ENCODE measurements at places on chromosomes 7 and 10.

GRCh38 chr10:68342909-68343516, 10.3 kb upstream of the PBLD start:
- DNase-seq: no peak

- no peak for DNase-seq
Measured at GRCh38 chr10:86341361-86341811, 25.2 kb downstream of the GRID1 start.

DNA sequence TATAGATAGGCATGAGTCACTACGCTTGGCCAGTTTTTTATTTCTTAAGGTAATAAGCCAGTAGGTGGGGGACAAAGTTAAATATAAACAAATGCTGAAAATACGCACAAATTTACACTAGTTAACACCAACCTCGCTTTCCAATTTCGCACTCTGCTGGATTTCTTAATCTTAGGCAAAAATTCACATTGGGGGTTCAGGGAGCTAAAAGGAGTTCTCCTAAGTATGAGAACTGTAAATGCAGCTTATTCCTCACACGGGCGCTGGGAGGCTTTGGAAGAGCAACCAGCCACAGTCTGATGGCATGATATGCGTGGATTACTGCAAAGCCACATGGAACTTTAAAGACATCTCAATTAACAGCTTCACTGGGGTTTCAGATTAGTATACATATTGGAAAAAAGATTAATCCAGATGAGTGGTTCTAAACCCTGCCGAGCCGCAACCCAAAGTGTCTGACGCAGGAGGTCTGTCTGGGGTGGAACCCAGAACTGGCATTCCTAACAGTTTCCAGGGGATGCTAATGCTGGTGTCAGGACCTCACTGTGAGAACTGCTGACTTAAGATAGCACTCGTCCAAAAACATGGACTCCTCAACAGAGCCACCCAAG, 16.2 kb downstream of the TNS3 start:
- DNase-seq: no peak

DNA sequence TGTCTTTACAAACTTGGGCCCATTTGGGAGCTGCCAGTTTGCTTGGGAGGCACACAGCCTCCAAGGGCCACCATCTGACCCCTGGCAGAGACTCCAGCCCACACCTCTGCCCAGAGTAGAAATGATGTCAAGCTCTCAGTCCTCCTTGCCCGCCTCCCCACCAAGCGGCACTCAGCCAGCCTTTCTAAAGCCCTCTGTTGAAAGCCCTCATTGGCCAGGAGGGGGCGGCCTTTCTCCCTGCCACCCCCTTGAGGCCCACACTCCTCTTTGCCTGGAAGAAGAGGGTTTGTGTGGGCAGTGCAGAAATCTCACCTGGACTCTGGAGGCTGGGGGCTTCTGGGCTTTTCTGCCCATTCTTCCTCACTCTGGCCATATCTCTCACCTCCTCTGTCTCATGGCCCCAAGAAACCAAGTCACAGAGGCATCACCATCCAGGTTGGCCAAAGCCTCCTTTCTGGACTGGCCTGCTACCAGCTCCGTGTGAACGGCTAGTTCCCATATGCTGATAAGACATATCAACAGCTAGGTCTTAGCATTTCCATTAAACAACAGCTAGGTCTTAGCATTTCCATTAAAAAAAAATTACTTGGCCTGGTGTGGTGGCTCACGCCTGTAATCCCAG, 36.1 kb downstream of the UBTD1 start:
- DNase-seq: peak; percentile 50

DNA sequence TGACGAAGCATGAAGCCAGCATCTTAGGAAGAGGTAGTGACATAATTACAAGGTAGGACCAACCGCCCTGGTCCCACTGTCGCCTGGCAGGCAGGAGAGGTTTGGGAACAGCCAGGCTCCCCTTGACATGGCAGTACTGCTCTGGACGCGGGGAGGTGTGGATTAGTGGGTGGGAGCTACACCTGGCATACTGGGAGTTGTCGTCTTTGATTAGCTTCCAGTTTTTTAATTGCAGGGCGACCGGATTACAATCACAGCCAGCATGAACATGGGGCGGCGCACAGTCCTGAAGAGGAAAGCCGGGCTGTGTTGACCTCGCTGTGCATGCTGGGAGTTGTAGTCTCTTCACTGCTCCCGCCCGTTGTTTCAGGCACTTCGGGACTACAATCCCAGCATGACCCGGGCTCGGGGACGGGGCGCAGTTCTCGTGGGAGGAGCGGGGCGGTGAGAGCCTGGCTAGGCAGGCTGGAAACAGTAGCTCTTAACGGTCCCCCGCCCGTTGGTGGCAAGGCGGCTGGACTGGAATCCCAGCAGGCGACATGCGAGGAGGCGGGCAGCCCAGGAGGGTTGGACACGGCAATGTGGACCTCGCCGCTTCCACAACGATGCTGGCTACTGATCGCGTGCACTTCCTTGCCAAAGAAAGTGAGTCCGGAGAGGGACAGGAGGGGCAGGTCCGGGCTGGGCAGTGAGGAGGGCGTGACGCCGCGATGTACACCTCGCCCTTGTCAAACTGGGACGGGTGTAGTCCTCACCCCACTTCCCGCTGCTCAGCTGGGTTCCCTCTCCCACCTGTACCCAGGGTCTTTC, 98.0 kb upstream of the ZNF722 start:
- DNase-seq: peak; percentile 88

- no peak for DNase-seq
Measured at GRCh38 chr10:64313967-64314366, 792.8 kb downstream of the REEP3 start.

DNA sequence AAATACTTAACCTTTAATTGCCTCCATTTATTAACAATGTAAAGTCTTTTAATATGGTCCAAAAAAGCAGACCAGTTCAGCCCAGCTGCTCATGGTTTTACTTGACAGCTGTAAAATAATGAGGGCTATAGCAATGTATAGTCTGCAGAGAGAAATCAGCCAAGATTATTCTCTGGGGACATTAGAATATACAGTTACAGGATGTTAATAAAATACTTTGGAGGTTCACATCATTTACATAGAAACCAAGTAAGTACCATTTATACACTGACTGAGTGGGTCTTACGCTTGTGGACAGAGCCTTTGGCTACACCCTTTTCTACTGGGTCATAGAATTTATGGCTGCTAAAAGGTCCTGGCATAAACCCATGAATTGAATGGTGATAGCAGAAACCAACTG, 340.7 kb upstream of the CELF2 start:
- no peak for DNase-seq

- no peak for DNase-seq
Measured at GRCh38 chr10:131811630-131812403, 89.0 kb upstream of the PPP2R2D start.

GRCh38 chr7:138610671-138611170, 90.4 kb downstream of the SVOPL start:
- DNase-seq: no peak

DNA sequence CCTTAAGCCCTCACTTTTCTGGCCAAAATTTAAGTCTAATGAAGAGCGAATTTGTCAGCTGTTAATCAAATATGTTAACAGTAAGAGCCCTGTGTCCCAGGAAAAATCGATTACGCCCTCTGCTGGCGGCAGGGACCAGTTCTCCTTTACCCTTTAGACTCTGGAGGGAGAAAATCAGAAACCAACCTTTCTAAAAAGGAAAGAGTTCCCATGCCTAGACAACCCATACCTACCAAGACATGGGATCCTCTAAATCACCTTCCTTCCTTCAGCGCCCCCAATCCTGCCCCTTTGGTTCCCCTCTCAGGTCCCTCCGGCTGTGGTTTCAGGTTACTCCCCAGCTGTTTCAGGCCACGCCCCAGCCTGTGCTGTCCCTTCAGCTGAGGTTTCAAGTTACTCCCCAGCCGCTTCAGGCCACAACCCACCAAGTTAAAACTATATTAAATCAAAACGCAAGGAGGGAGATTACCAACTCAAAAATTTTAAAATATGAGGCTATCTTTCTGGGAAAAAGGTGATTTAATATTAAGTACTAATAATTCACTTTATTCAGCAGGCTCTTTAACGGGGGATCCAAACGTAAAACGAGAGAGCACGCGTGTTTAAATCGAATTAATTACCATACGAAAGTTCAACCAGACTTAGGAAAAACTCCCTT, 1.4 kb upstream of the AKR1B15 start:
- DNase-seq: peak; percentile 79

GRCh38 chr7:109336531-109336930, 766.9 kb downstream of the DNAJB9 start:
- DNase-seq: no peak

DNA sequence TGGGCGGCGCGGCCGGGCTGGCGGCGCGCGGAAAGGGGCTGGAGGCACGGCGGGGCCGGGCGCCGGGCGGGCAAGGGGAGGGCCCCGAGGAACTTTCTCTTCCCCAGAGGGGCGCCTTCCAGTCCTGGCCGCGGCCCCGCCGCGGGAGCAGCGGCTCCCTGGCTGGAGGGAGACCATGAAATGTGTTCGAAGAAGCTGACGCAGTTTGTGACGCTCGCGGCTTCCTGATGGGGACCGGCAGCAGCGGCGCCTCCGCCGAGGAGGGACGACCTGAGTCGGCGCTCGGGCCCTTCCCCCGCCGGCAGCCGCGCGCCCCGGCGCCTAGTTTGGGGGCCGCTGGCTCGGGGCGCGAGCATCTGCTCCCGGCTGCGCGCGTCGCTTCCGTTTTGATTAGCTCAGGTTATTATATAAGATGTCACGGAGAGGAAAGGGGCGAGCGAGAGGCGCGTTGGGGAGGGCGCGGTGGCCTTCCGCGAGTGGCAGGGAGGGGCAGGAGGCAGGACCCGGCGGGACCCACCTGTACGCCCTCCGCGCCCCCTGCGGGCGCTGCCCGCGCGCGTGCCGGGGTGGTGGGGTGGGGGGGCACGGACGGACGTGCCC, 57.1 kb upstream of the PCGF5 start:
- peak; percentile 76 for DNase-seq

- DNase-seq: no peak
Measured at GRCh38 chr10:9172276-9172675, 1117.8 kb downstream of the GATA3 start.

- no peak for DNase-seq
Measured at GRCh38 chr10:89900554-89900953, 199.2 kb downstream of the KIF20B start.

DNA sequence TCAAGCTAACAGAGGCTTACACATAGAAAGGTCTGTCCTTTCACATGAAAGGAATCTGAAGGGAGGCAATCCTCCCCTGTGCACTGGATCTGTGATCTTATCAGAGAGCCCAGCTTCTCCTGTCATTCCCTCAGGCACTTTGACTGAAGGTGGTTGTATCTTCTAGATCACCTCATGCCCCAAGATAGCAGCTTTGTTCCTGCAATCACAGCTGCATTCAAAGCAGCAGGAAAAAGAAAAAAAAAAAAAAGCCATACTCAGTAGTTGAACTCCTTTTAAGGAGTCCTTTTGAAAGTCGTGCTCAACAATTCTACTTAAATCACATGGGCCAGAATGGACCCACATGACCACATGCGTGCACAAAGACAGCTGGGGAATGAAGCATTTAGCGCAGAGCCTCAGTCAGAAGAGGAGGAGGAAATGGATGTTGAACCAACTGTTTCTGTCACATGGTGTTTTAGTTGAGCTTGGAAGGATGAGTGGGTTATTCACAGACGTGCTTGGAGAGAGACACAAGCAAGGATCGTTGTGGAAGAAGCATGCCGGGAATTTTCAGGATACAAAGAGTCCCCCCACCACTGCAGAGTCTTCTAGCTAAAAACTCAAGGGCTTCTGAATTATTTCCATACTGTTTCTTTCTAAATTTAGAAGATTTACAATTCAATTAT, 13.0 kb upstream of the PFKP start:
- no peak for DNase-seq

DNA sequence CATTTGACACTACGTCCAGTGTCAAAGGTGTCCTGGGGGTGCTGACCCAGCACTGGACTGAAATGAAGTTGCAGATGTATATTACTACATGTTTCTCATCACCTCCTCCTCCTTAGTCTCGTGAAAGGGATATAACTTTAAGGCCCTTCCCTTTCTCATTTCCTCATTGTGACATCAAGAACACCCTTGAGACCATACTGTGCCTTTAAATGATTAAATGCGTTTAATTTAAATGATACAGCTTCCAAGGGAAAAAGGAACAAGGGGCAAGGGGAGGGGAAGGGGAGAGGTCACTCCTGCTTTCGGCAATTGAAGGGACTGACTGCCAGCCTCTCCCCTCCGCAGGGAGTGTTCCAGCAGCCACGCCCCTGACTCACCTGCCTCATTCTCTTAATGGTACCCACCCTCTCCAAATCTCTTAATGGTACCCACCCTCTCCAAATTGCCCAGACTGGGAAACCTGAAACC, 80.5 kb upstream of the KMT2E start:
- no peak for DNase-seq

- DNase-seq: no peak
Measured at GRCh38 chr7:121436136-121436535, 40.0 kb upstream of the FAM3C start.

DNA sequence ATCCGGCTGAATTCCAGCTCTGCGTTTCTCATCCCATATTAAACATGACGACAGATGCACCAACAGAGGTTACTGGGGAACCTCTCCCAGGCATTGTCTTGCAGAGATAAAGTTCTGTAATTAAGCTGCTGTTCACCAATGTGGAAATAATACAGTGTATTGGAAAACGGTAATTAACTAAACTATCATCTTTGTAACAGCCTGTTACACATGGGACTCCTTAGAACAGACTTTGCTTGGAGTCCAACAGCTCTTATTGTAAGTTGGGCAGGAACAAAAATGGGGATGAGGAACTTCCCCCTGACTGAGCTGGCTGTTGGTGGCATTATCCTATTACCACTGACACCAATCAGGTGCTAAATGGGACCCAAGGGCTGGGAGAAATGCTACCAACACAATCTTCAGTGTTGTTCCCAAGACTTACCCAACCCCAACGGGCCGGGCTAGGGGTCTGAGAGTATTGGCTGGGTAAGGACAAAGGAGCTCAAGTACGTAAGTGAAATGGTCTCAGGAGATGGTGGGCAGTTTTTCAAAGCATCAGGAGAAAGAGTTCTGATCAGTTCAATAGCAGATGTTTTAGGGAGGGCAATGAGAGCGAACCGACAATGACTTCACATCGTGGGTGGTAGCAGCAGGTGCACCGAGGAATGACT, 759.4 kb downstream of the GRID1 start:
- no peak for DNase-seq

GRCh38 chr7:20030417-20030816, 186.8 kb downstream of the MACC1 start:
- DNase-seq: no peak

GRCh38 chr10:122864901-122865300, 14.5 kb downstream of the FAM24B start:
- no peak for DNase-seq
